Kidney (tissue), 22 donors: ENCODE measurements at places on chromosomes 1 and 21.
A peak's percentile ranks its signal among the peaks of the same experiment; 100 is the strongest.

DNA sequence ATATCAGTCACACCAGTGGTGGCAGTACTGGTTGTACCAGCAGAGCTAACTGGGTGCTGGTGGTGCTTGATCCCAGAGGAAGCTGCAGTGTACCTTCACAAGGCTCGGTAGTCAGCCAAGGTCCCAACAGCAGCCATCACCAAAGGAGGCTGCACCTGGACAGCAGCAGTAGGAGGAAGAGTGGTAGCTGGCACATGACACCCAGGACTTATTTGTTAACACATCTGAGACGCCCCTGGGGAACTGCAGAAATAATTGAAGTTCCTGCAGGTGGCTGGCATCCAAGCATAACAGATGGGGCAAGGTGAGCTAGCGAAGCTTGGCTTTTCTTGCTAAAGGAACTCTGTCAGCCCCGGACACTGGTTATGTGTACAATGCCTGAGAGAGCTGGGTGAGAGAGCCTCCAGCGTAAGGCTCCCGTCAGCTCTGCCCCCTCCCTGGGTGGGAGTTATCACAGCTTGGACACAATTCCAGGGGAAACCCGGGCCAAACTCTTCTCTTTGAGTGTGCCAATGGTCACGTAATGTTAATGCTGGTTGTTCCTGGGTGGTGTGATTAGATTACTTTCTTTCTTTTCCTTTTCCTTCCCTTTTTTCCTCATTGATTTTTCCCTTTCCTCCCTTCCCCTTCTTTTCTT is 29.1 kb upstream of the PARP1 start:
- DNase-seq = peak; percentile 62

- peak; percentile 52 for DNase-seq
These were observed 5.1 kb upstream of the ARHGEF2 start for GRCh38 chr1:155983191-155984024.

DNA sequence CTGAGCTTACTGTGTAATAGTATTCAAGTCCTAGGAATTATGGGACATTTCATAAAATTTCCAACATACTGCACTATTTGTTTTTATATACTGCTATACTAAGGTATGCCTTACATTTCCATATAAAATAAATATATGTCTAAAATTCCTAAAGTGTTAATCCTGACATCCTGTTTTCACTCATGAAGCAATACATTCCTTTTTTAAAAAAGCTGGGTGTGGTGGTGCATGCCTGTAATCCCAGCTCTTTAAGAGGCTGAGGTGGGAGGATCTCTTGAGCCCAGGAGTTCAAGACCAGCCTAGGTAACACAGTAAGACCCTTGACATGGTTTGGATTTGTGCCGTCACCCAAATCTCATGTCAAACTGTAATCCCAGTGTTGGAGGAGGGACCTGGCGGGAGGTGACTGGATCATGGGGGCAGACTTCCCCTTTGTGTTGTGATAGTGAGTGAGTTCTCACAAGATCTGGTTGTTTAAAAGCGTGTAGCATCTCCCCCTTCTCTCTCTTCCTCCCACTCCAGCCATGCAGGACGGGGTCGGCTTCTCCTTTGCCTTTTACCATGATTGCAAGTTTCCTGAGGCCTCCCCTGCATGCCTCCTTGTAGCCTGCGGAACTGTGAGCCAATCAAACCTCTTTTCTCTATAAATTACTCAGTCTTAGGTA is 5.8 kb downstream of the CDC42BPA start:
- DNase-seq = no peak

GRCh38 chr21:45643021-45643980 is at the start of gene PCBP3:
Gene PCBP3, plus strand, starts transcription at chr21:45643725. Its CDS starts 206,361 bp downstream, at chr21:45850086.
- DNase-seq = peak; percentile 95

GRCh38 chr1:15966081-15966955 is 9.6 kb downstream of the ZBTB17 start:
- DNase-seq = no peak

DNA sequence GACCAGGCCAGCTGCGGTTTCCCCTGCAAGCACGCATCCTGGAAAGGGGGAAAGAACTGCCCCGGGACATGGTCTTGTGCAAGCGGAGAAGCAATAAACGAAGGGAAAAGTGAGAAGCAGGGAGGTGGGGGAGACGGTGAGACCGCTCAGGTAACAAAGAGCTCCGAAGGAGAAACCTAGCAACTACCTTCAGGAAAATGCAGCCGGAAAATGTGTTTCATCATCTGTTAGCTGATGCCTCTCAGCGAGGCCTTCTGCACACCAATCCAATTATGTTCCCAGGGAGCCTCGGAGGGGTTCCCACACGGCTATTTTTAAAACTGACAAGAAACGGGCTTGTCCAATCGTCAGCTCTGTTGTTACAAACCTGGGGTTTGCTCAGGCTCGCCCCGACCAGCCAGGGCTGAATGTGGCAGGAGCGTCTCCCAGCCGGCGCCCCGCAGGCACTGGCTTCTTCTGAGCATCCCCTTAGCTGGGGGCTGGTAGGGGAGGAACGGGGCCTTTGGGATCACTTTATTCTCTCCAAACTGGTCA is 3.4 kb downstream of the RIPK4 start:
- DNase-seq = no peak

- no peak for DNase-seq
These were observed 2.1 kb upstream of the PRRX1 start for GRCh38 chr1:170661646-170662411.

- peak; percentile 38 for DNase-seq
These were observed 35.8 kb upstream of the JAK1 start for GRCh38 chr1:65002156-65002507.

- no peak for DNase-seq
These were observed 432.3 kb downstream of the LRRIQ3 start for GRCh38 chr1:73765551-73766233.

DNA sequence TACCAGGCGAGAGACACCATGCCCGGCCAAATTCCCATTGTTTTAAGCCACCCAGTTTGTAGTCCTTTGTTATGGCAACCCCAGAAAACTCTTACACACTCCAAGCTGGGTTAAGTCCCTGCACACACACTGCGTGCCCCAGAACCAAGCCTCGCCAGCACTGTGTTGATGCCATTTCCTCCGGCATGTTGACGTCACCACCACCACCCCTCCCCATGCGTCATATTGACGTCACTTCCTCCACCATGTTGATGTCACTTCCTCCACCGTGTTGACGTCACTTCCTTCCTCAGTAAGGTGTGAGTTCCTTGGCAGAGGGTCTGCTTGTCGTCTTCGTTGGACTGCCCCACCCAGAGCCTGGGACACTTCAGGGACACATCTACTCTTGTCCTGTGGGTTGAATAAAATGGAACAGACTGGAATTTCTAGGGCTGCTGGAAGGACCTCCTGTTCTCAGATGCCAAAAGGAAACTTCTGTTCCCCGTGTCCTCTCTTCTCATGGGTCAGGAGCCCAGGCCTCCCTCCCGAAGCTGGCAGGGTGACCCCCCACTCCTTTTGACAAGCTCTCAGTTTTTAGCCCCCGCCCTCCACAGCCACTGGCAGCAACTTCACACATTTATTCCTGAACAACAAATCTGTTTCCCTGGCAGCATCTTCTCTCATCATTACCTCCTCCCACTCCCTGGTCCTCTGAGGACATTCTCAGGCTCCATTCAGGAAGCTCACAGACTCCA is 643.3 kb downstream of the NPHP4 start:
- DNase-seq = no peak

- peak; percentile 82 for DNase-seq
These were observed 17.7 kb downstream of the TINAGL1 start for GRCh38 chr1:31593770-31594632.

- DNase-seq = no peak
These were observed 26.7 kb downstream of the GLIS1 start for GRCh38 chr1:53712276-53712675.

- DNase-seq = no peak
These were observed 28.9 kb downstream of the LYPLAL1 start for GRCh38 chr1:219202567-219202966.

DNA sequence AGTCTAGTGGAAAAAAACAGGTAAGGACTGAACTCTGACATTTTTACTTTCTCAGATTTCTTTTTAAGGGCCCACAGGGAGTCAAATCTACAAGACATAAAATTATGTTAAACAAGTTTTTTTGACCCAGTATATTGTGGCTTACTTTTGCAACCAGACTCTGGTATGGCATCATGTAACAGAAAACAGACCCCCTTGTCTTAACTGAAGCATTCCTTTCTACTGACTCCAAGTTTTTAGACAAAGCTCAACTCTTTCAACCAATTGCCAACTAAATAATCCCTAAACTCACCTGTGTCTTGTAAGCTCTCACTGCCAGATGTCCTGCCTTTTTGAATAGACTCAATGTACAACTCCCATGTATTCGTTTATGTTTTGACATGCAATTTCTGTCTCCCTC is 64.3 kb downstream of the FASLG start:
- DNase-seq = no peak

DNA sequence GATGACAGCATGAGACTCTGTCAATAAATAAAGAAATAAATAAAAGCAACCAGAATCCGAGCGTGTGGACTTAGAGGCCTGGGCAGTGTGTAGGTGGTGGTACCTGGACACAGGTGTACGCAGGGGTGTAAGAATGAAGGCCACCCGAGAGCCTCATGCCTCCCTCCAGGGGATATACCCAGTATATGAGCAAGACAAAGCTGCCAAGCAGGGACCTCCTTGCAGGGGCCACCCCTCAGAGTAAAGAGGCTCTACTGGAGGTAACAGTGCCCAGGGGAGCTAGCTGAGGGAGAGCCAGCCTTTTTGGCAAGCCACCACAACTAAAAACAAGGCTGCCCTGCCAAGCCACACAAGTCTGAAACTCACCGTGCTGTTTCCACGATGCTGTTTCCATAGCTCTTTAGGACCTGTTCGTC is 179.2 kb upstream of the RAB4A start:
- DNase-seq = no peak
